ENCODE measurements at places on chromosomes 12 and 14.

- no peak for DNase-seq
These were observed 266.9 kb upstream of the ATP2B1 start for GRCh38 chr12:89975574-89975973.

GRCh38 chr12:7872566-7873319 is at the start of gene SLC2A14:
SLC2A14 (minus strand) TSS chr12:7872915; CDS start chr12:7869880, 3,035 bp downstream.
- no peak for DNase-seq

GRCh38 chr14:94773061-94773648 is 3.2 kb upstream of the GSC start:
- no peak for DNase-seq

- DNase-seq = peak; percentile 85
These were observed 16.7 kb downstream of the KMT2D start for GRCh38 chr12:49043856-49044258.

DNA sequence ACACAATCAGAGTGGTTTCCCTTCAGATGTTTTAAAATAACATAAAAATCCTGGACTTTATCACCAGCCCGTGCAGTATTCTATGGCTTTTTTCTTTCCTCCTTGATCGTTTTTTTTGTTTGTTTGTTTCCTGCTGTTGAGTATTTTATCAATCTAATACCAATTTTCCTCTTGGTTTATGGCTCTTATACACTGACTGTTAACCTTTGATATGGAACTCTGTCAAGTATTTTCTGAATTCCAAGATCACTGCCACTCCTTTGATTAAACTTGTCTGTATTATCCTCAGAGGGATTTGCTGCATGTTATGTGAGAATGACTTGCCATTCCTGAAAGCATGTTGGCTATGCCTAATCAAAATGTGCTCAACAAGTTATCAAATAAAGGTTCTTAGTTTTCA is 88.4 kb downstream of the PELI2 start:
- DNase-seq = no peak

- DNase-seq = no peak
These were observed 696 bp upstream of the GPHN start for GRCh38 chr14:66507181-66507721.

- DNase-seq = no peak
These were observed 1359.6 kb downstream of the FSCB start for GRCh38 chr14:43147485-43147884.

DNA sequence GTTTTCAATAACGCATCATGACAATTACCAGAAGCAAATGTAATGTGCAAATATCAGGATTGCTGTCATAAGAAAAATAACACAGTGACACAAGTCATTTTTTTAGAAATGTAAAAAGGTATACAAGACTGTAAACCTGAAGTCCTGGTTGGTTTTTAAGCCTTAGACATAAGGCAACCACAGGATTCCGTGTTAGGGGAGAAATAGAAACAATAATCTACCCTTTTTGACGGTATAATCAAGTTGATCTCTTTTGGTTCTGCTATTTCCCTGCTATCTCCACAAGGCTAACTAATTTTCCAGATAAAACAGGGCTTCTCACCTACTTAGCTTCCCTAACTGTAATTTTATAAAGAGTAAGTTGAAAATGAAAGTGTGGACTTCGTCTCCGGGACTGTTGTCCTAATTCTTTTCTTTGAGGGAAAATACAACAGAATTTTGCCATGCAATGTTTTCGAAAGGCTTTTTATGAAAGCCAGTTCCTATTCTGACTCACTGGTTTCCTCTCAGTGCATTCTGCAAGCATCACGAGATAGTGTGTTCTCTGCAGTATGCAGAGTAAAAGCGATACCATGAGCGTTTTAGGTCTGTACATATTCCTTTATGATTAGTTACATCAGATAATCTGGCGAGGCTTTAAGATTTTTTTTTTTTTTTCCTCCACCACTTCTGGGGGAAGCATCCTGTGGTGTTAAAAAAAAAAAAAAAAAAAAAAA is 10.6 kb downstream of the MYO1H start:
- peak; percentile 9 for DNase-seq

DNA sequence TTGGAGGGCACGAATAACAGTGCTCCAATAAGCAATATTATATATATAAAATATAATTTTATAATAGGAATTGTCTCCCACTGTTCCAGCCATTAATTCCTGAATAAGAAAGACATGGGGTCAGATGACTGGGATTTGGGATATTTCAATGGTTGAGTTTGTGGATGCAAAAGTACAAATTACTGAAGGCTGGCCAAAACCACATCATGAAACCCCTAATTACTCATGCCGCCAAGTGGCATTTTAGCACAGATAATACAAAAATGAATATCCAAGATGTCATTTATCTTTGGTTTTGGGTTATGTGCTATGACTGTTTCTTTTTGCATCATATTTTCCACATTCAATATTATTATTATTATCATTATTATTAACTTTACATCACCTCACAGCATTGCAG is 261.4 kb upstream of the TBX3 start:
- no peak for DNase-seq

- peak; percentile 10 for DNase-seq
These were observed 36.3 kb upstream of the SINHCAF start for GRCh38 chr12:31362115-31362758.

DNA sequence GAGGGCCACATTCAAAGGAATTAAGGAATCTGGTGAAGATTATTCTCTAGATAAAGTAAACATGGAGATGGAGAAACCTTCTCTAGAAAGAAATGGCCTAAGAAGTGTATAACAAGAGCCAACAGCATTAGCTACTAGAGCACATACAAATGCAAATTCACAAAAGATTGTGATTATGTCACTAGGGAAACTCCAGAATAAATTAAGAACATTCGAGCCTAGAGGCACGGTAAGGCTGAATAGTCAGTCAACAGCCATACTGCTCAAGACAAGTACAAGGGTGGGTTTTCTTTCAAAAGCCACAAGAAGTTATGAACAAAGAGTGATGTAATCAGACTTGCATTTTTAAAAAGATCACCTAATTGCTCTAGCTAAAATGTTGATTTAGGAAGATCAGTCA is 25.4 kb downstream of the PPP4R3A start:
- no peak for DNase-seq

- no peak for DNase-seq
These were observed 31.1 kb downstream of the SLC38A4 start for GRCh38 chr12:46794593-46795190.

DNA sequence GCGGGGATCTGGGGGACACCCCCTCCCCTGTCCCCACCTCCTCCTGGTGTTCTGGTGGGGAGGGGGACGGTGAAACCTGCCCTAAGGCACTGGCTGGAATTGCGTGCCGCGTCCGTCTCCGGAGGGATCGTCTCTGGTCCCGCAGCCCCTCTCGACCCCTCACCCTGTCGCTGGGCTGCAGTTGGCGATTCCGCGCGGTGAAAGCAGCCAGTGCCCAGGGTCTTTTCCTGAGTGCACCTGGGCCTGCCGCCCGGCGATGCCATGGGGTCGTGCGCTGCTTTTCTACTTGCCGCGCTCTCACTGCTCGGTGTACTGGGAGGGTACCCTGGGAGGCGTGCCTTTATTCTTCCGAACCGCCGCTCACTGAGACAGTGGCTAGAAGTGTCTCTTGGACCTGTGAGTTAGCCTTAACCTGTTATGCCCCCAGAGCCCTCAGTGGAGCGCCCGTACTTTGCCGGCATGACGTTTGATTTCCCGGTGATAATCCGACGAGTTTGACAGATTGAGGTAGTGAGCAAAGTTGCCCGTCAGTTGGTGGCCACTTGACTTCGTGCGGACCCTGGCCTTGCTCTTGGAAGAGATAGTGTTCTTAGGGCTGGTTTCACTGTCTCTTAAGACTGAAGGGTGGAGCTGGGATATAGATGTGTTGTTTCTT is 788 bp downstream of the SFSWAP start:
- DNase-seq = peak; percentile 8

All from activated CD4-positive, alpha-beta T cell treated with anti-CD3 and anti-CD28 coated beads, Interleukin-2, amount 10 ng/mL, durations not matched to agents 7 days and 5 days (primary cell).